Renal pelvis (tissue), 12 donors: ENCODE measurements at places on chromosomes 7 and 10.

DNA sequence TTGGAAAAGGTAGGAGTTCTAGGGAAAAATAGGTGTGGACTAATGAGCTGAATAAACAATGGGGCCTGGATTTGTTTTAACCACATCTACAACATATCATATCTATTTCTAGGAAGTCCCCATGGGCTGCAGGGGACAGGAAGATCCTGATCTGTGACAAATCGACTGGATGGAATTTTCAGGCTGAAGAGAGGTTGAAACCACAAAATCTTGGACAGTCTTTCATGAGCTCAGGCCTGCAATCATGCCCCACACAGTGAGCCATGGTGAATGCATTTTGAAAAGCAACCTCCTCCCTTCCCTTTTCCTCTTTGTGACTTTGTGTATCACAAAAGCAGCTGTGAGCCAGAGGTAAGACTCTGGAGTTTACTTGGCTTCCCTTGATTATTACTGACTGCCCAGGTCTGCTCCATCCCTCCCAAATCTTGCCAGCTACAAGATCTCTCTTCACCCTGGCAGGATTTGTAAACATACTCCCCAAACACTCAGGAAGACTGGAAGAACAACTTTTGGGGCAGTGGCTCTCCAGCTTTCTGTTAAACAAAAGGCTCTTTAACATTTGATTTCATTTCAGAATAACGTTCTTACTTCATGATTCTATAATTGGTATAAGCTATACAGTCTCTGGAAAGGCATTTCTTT is 66.4 kb downstream of the ASAH2B start:
- no peak for DNase-seq

DNA sequence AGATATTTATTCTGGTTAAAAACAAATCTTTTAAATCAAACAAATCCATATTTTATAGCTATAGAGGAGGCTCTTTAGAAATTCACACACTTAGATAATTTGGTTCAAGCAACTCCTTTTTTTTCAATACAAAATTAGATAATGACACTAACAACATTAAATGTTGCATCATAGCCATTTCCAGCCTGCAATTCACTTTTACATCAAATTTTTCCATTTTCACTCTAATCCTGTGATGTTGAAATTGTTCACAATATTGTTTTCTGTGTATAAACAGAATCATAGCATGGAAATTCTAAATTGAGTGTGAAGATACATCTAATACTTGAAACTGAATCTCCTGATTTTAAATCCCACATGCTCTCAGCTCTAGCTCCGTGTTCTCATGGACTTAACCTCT is 482.6 kb downstream of the INHBA start:
- no peak for DNase-seq

DNA sequence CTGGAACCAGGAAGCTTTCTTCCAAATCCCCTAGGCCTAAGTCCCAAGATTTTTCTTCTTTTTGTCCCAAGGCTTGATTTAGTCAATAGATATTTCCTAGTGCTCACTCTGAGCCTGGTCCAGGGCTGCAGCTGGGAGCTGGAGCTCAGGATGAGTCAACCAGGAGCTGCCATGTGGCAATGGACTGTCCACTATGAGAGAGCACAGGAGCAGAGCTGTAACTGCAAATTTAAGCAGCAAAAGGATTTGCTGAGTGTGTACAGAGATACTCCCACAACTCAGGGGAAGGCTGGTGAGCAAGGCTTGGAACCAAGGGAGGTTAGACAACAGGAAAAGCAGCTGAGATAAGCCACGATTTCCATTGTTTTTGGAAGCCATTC is 92.1 kb upstream of the CXCL12 start:
- no peak for DNase-seq

DNA sequence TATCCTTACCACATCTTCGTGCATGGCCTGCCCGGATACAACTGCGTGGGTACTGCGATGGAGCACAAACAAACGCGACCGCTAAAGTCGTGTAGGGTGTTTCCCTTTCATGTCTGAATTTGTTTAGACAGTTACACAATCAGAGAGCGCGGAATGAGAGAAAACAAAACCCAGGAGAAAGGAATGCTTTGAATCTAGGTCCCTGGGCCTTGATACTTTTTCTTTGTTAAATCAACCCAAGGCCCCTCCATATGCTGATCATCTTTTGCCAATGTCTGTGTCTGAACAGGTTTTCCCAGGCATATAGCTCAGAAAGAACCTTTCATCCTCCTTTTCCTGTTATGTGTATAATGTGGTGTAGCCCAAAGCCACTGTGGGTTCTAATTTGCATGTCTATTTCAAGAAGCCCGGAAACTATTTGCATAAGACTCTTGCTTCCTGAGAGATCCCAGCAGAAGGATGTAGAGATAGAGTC is 145.8 kb downstream of the FRMD4A start:
- no peak for DNase-seq

- DNase-seq, result no peak
Observed at GRCh38 chr7:7919449-7919945, 49.1 kb upstream of the GLCCI1 start.

DNA sequence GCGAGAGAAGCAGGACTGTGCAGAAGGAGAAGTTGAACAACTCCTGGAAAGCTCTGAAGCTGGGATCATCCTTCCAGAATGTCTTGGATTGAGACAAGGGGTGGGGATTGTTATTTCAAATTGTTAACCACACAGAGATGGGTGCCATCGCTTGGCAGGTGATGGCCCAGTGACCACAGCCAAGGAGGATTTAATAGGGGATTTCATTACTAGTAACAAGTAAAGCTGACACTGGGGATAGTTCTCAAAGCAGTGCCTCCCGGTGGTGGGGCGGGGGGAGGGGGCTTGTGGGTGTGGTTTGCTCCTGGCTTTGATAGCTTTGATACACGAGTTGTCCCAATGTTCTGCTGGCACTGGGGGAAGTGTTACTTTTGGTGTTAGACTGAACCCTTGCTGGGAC is 59.2 kb downstream of the ZNF503 start:
- no peak for DNase-seq

- peak; percentile 50 for DNase-seq
Observed at GRCh38 chr7:69365651-69366192, 232.6 kb upstream of the AUTS2 start.

DNA sequence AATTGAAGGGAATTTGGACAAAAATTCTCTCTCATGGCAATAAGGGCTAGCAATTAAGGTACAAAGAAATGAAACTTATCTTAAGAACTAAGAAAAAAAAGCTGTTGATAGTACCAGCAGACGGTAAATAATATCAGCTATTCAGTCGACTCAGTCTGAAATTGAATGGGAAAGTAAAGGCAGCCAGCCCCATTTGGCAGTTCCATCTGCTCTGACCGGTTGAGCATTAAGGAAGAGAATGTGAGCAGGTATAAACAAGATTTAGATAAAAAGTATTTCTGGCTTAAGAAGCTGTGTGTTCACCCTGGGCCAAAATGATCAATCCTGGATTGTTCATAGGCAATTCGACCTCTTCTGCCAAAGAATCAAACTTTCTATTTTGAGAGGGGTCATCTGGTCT is 154.6 kb upstream of the NPVF start:
- no peak for DNase-seq

GRCh38 chr10:125104559-125104958 is 55.8 kb downstream of the CTBP2 start:
- no peak for DNase-seq

- DNase-seq, result no peak
Observed at GRCh38 chr7:157518514-157519175, 181.8 kb downstream of the DNAJB6 start.
